ENCODE measurements at places on chromosomes 12 and 14.

DNA sequence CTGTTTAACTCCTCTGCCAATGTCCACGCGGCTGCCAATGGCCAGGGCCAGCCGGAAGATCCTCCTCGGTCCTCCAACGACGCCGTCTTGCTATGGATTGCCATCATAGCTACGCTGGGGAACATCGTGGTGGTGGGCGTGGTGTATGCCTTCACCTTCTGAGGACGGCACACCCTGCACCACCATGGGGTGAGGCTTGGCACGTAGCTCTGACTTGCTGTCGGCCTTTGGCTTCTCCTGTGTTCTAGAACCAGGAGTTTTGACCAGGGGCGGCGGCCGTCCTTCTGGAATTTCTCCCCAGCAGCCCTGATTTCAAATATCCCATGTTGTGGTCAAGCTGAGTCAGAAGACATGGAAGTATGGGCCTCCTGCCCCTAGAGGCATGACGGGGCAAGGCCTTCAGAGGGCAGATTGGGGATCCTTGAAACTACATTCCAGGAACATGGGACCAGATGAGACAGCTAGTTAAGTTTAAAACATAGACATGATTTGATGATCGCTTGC is 47.5 kb downstream of the C14orf132 start:
- no peak for DNase-seq

GRCh38 chr14:85934886-85935254 is 404.9 kb downstream of the FLRT2 start:
- no peak for DNase-seq

DNA sequence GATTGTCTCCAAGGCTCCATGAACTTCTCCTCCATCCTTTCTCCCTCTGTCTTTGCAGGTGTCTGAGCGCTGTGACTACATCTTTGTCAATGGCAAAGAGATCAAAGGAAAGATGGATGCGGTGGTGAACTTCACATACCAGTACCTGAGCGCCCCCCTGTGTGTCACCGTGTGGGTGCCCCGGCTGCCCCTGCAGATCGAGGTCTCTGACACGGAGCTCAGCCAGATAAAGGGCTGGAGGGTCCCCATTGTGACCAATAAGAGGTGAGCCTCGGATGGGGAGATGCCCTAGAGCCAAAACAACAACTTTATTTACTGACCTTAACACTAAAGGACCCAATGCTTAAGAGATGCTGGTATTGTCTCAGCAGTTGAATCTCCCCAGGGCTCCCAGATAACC is 130.0 kb downstream of the SLC15A4 start:
- no peak for DNase-seq

- DNase-seq = no peak
These were observed 222.0 kb downstream of the TMEM132D start for GRCh38 chr12:129681830-129682229.

DNA sequence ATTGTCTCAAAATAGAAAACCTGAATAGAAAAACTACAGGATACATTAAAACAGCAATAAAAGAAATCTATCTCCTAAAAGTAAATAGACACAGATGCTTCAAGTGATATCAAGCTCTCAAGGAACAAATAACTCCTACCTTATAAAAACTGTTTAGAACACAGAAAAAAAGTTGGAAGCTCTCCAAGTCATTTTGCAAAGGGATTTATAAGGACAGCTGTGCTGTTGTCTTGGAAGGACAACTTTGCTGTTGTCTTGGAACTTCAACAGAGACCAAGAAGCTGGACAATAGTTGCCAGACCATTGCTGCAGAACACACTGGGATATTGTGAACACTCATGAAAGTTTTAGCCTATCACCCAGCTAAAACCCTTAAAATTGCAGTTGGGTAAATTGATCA is 780.7 kb downstream of the FLRT2 start:
- no peak for DNase-seq

DNA sequence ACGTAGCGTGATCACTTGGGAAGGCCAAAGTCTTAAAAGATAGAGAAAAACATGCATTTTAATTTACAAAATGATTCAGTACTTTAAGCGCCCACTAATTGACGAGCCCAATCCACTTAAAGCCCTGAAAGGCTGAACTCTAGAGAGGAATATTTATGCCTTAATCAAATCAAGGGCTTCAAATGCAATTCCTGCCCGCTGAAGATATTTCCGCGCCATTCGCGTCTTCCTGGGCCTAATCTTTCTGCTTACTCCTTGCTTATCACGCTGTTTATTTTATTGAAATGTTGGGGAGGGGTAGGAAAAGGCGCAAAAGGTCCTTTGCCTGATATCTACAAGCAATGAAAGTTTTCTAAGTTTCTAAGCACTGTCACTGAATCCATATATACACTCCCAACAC is 4.0 kb downstream of the TBX3 start:
- no peak for DNase-seq

- DNase-seq = no peak
These were observed 63.7 kb downstream of the SLC24A4 start for GRCh38 chr14:92386637-92387036.

- DNase-seq = no peak
These were observed 138.9 kb upstream of the HIF1A start for GRCh38 chr14:61556455-61556854.

GRCh38 chr12:94684416-94685142 is 34.2 kb upstream of the TMCC3 start:
- DNase-seq = no peak

GRCh38 chr12:124389725-124390441 is 95.0 kb downstream of the RFLNA start:
- DNase-seq = no peak
